Small intestine (tissue), 16 donors: ENCODE measurements at places on chromosomes 2 and 18. TPM values are rescaled to one million over a fixed set of nuclear protein-coding genes. Genes with fewer than 3 reads are reported as not detected.

- no peak overlapping the region for H3K4me3 ChIP-seq
- H3K27me3 ChIP-seq = no peaks in the 10 kb centered on the region
- peaks cover 8% of the 10 kb centered on the region for H3K4me1 ChIP-seq
- DNase-seq = no peak
- no peaks in the 10 kb centered on the region for H3K36me3 ChIP-seq
These were observed 48.0 kb upstream of the LPIN2 start for GRCh38 chr18:3060667-3061580.

DNA sequence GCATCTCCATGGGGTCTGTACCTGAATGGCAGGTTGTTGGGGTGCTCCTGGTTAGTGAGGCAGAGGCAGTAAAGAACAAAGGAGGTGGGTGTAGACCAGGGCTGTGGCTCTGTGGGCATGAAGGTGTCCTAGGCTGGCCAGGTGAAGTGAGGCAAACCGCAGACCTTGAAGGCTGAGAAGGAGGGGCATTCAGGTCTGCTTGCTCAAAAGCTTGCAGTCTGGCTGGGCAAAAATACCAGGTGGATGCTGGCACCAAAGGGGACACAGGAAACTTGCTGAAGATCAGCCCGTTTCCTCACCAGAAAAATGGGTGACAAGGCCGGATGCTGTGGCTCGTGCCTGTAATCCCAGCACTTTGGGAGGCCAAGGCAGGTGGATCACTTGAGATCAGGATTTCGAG is 6.7 kb upstream of the B3GNT2 start:
- H3K4me3 ChIP-seq = no peak overlapping the region
- H3K36me3 ChIP-seq = no peaks in the 10 kb centered on the region

GRCh38 chr2:238881353-238882081 is 33.6 kb downstream of the TWIST2 start:
- H3K4me1 ChIP-seq = no peaks in the 10 kb centered on the region
- no peak overlapping the region for H3K4me3 ChIP-seq
- H3K27me3 ChIP-seq = no peaks in the 10 kb centered on the region
- no peak overlapping the region for H3K27ac ChIP-seq
- no peaks in the 10 kb centered on the region for H3K36me3 ChIP-seq

GRCh38 chr2:10034333-10035052 is 8.9 kb upstream of the KLF11 start:
- H3K36me3 ChIP-seq = peaks cover 26% of the 10 kb centered on the region
- no peak for DNase-seq
- H3K4me3 ChIP-seq = no peak overlapping the region
- no peaks in the 10 kb centered on the region for H3K4me1 ChIP-seq
- no peaks in the 10 kb centered on the region for H3K27me3 ChIP-seq

GRCh38 chr2:118048401-118048800 is 34.5 kb upstream of the CCDC93 start:
- H3K36me3 ChIP-seq = no peaks in the 10 kb centered on the region
- no peak overlapping the region for H3K27ac ChIP-seq
- no peaks in the 10 kb centered on the region for H3K4me1 ChIP-seq
- no peaks in the 10 kb centered on the region for H3K27me3 ChIP-seq
- no peak overlapping the region for H3K4me3 ChIP-seq

- H3K4me1 ChIP-seq = no peaks in the 10 kb centered on the region
- no peak for DNase-seq
- no peak overlapping the region for H3K27ac ChIP-seq
- H3K27me3 ChIP-seq = no peaks in the 10 kb centered on the region
- H3K36me3 ChIP-seq = no peaks in the 10 kb centered on the region
These were observed 152.9 kb upstream of the PGAP1 start for GRCh38 chr2:197079414-197079813.

- H3K4me1 ChIP-seq = no peaks in the 10 kb centered on the region
- no peak overlapping the region for H3K4me3 ChIP-seq
- no peak overlapping the region for H3K27ac ChIP-seq
- no peaks in the 10 kb centered on the region for H3K36me3 ChIP-seq
These were observed 26.9 kb downstream of the C18orf63 start for GRCh38 chr18:74342416-74343043.

DNA sequence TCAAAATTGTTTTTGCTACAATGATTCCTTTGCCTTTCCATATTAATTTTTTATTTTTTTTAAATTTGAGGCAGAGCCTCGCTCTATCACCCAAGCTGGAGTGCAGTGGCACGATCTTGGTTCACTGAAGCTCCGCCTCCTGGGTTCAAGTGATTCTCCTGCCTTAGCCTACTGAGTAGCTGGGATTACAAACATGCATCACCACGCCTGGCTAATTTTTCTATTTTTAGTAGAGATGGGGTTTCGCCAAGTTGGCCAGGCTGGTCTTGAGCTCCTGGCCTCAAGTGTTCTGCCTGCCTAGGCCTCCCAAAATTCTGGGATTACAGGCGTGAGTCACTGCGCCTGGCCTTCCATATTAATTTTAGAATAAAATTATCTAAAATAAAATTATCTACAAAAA is 41.3 kb downstream of the PTPN4 start:
- H3K4me3 ChIP-seq = no peak overlapping the region
- no peaks in the 10 kb centered on the region for H3K4me1 ChIP-seq
- H3K27me3 ChIP-seq = no peaks in the 10 kb centered on the region
- DNase-seq = no peak
- H3K36me3 ChIP-seq = no peaks in the 10 kb centered on the region

DNA sequence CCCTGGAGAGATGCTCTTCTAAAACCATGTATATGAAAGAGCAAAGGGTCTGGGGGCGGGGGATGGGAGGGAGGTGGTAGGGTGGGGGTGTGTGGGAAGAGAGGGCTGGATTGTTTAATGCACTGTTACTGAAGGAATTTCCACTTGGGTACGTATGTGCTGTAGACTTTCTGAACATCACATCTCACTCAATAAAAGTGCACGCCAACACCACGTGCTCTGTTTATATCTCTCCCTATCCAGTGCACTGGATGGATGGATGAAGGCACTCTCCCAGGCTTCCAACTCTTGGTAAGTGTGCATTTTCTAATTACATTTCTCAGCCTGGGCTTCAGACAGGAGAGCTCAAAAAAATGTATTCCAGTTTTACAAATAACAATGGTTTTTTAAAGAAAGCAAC is 184.3 kb upstream of the SIX2 start:
- no peak for DNase-seq
- H3K27me3 ChIP-seq = peaks cover 7% of the 10 kb centered on the region
- H3K4me3 ChIP-seq = no peak overlapping the region
- H3K36me3 ChIP-seq = no peaks in the 10 kb centered on the region
- H3K4me1 ChIP-seq = no peaks in the 10 kb centered on the region
- no peak overlapping the region for H3K27ac ChIP-seq

DNA sequence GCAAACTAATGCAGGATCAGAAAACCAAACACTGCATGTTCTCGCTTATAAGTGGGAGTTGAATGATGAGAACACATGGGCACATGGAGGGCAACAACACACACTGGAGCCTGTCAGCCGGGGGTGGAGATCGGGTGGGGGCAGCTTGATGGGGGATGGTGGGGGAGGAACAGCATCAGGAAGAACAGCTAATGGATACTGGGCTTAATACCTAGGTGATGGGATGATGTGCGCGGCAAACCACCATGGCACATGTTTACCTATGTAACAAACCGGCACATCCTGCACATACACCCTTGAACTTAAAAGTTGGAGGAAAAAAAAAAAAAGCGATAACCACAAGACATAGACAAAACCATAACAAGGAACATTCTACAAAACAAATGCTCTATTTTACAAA is 10.4 kb downstream of the CHMP3 start:
- H3K36me3 ChIP-seq = peaks cover 15% of the 10 kb centered on the region
- H3K4me1 ChIP-seq = no peaks in the 10 kb centered on the region
- H3K27ac ChIP-seq = no peak overlapping the region
- H3K27me3 ChIP-seq = no peaks in the 10 kb centered on the region
- no peak overlapping the region for H3K4me3 ChIP-seq

DNA sequence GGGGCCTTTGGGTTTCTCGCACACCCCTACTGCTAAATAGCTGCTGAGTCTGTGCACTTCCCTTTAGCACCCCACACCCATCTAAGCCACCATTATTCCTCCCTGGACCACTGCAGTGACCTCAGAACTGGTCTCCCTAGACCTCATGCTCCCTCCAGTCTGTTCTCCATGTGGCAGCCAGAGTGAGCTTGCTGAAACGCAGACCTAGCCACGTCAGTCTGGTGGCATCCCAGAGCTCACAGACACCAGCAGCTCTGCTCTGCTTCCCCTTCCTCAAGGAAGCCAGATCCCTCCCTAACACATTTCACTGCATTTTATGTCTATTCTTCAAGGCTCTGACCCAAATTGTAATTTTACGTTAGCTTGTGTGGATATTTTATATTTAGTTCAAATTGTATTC is 144.4 kb downstream of the DYSF start:
- H3K27ac ChIP-seq = no peak overlapping the region
- H3K36me3 ChIP-seq = no peaks in the 10 kb centered on the region
- H3K27me3 ChIP-seq = no peaks in the 10 kb centered on the region
- no peak overlapping the region for H3K4me3 ChIP-seq

DNA sequence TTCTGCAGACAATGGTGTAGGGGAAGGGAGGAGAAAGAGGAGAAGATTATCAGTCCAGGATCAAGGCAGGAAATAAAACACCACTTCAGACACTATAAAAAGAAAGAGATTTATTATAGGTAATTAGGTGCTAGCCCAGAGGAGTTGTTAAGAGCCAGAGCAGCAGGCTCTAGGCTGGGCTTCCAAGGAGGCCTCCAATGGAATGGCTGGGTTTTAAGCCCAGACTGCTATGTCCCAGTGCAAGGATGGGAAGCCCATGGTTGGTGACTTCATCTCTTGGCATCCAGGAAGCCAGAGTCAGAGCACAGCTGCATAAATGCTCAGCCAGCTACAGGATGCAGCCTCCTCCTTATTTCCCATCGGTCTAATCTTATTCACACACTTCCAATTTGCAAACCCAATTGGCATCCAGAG is 95.6 kb downstream of the LAMA3 start:
- no peak for DNase-seq
- H3K27ac ChIP-seq = no peak overlapping the region
- no peaks in the 10 kb centered on the region for H3K4me1 ChIP-seq
- H3K36me3 ChIP-seq = no peaks in the 10 kb centered on the region
- H3K4me3 ChIP-seq = no peak overlapping the region
- H3K27me3 ChIP-seq = no peaks in the 10 kb centered on the region

- H3K27me3 ChIP-seq = no peaks in the 10 kb centered on the region
- no peaks in the 10 kb centered on the region for H3K4me1 ChIP-seq
- H3K36me3 ChIP-seq = no peaks in the 10 kb centered on the region
- H3K27ac ChIP-seq = no peak overlapping the region
These were observed 1097.5 kb upstream of the ZEB2 start for GRCh38 chr2:145617420-145617819.

- H3K36me3 ChIP-seq = no peaks in the 10 kb centered on the region
- H3K4me1 ChIP-seq = no peaks in the 10 kb centered on the region
- no peak overlapping the region for H3K27ac ChIP-seq
- no peak for DNase-seq
- no peaks in the 10 kb centered on the region for H3K27me3 ChIP-seq
These were observed 168.9 kb downstream of the UPP2 start for GRCh38 chr2:158270536-158270935.

- no peak overlapping the region for H3K27ac ChIP-seq
- H3K4me3 ChIP-seq = no peak overlapping the region
- H3K36me3 ChIP-seq = no peaks in the 10 kb centered on the region
- no peaks in the 10 kb centered on the region for H3K27me3 ChIP-seq
These were observed 511.7 kb upstream of the CNTNAP5 start for GRCh38 chr2:123513351-123513750.

DNA sequence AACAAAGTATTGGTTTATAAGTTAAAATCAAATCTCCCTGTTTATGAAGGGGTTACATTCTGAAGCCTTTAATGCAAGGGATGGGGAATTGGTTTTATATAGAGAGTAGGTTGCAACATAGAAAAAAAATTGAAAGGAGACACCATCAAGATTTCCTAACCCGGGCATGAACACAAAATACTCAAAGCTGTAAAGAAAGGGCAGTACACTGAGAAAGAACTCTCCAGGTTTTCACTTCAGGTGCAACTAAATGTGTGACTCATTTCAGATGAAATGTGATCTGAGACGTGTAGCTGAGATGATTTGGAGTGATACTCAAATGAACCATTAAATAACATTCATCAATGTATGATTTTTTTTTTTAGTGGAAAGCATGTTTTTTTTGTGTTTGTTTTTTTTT is 43.6 kb downstream of the SANBR start:
- no peaks in the 10 kb centered on the region for H3K4me1 ChIP-seq
- H3K4me3 ChIP-seq = no peak overlapping the region

- no peak overlapping the region for H3K27ac ChIP-seq
- DNase-seq = no peak
- H3K27me3 ChIP-seq = no peaks in the 10 kb centered on the region
- no peak overlapping the region for H3K4me3 ChIP-seq
- H3K4me1 ChIP-seq = peaks cover 3% of the 10 kb centered on the region
- H3K36me3 ChIP-seq = no peaks in the 10 kb centered on the region
These were observed 24.0 kb upstream of the SIGLEC15 start for GRCh38 chr18:45801416-45802004.

DNA sequence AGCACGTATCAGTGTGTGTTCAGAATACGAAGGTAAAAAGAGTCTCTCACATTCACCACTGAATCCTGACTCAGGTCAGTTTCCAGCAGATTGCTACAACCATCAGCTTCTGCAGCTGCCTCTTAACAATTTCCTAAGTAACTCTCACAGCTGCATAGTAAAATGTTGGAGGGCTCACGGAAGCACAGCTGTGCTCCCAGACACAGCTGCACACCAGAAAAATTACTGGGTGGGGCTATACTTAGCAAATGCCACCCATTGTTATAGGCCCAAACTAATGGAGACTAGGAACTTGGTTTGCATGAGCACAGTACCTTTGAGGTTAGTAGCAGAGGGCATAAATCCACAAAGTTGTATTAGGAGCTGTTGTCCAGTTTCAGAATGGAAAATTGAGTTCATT is 153.9 kb upstream of the ERBB4 start:
- H3K4me1 ChIP-seq = no peaks in the 10 kb centered on the region
- H3K27me3 ChIP-seq = no peaks in the 10 kb centered on the region
- DNase-seq = no peak
- no peaks in the 10 kb centered on the region for H3K36me3 ChIP-seq

- H3K4me3 ChIP-seq = no peak overlapping the region
- H3K27me3 ChIP-seq = no peaks in the 10 kb centered on the region
- no peaks in the 10 kb centered on the region for H3K4me1 ChIP-seq
- H3K27ac ChIP-seq = no peak overlapping the region
These were observed 16.6 kb upstream of the TTL start for GRCh38 chr2:112465382-112465781.

Gene TPGS2
- 54.7 TPM for polyA plus RNA-seq

Gene CDK15
- 0.54 TPM for polyA plus RNA-seq

Gene SLC4A3
- 2.2 TPM for polyA plus RNA-seq

Gene CXCR2
- 0.04 TPM for polyA plus RNA-seq

Gene LYPD6
- 3.8 TPM for polyA plus RNA-seq

Gene GALNT5
- 0.81 TPM for polyA plus RNA-seq

Gene C2orf80
- polyA plus RNA-seq = not detected

Gene ANTXR1
- polyA plus RNA-seq = 6.2 TPM

Gene KDM3A
- polyA plus RNA-seq = 13.5 TPM

Gene STK17B
- 15.2 TPM for polyA plus RNA-seq

Gene REG3G
- polyA plus RNA-seq = 11.9 TPM

Gene CNDP1
- polyA plus RNA-seq = 11.9 TPM

Gene MAPK4
- polyA plus RNA-seq = 0.22 TPM

Gene GALR1
- polyA plus RNA-seq = not detected
